ENCODE measurements at places on chromosomes 2 and 18. TPM values are rescaled to one million over a fixed set of nuclear protein-coding genes. Genes with fewer than 3 reads are reported as not detected.

MAP2 gene
- total RNA-seq = not detected

CAVIN2 gene
- not detected for total RNA-seq

PID1 gene
- total RNA-seq = not detected

CFAP210 gene
- not detected for total RNA-seq

ASTL gene
- 1.1 TPM for total RNA-seq

SFTPB gene
- total RNA-seq = not detected

C1GALT1C1L gene
- not detected for total RNA-seq

RPIA gene
- 39.3 TPM for total RNA-seq

RFX8 gene
- 2.8 TPM for total RNA-seq

EIF5B gene
- total RNA-seq = 53.6 TPM

GULP1 gene
- not detected for total RNA-seq

DLGAP1 gene
- 0.44 TPM for total RNA-seq

LIMS4 gene
- 0.59 TPM for total RNA-seq

STON1 gene
- 1.6 TPM for total RNA-seq

CAPN14 gene
- total RNA-seq = 0.68 TPM

LRRTM4 gene
- total RNA-seq = not detected

C2orf15 gene
- 0.20 TPM for total RNA-seq

RETSAT gene
- total RNA-seq = 27.0 TPM

AOX1 gene
- 0.32 TPM for total RNA-seq

All from T-helper 1 cell treated with Interleukin-12 subunit alpha and Interleukin-12 subunit beta and Interleukin-4 antibody, amounts not matched to agents 30 ng/mL and 1 ng/mL, for 36 hours (primary cell).